ENCODE measurements at places on chromosomes 16 and 17. TPM values are rescaled to one million over a fixed set of nuclear protein-coding genes. Genes with fewer than 3 reads are reported as not detected.

DNA sequence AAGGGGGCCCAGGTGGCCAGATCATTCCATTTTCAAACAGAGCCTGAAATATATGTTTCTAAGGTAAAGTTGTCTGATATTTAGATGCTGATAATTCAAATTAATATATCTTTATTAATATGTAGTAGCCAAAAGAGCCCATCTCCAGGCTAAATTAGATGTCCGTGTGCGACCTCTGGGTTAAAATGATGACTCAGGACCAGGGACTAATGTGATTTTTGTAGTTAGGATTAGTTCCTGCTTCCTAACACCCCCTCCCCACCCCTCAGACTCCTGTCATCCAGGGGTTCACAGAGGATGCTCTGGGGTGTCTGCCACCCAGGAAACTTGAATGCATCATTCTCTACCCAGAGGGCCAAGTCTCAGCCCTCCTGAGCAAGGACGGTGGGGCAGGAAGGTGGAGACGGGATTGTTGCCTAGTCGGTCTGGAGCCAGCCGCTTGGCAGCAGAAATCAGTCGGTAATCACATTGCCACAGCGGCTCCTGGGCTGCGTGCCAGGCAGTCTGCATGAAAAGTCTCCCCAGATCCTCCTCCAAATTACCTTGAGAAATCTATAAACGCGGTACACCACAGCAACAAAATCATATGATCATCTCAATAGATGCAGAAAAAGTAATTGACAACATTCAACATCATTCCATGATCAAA lies 29.8 kb downstream of the CNGB1 start:
- DNase-seq, result peak; percentile 21

- DNase-seq, result peak; percentile 14
Measured at GRCh38 chr16:65876056-65876408, 490.5 kb upstream of the CDH5 start.

ADORA2B gene
- total RNA-seq, result 4.0 TPM

DNA sequence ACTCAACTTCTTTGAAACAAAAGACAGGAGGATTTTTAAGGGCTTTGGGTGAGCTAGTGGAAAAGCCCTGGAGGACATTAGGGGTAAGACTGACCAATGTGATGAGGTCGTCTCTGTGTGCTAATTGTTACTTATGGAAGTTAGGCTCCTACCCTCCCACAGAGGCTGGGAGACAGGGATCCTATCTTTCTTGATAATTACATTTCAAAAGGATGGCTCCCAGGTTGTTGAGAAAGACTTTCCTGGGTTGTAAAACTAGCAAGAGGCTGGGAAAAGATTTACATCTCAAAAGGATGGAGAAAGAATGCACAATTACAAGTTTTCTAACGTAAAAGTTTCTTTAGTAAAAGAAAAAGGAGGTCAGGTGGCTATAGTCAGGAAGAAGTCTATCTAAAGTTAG lies 605.8 kb upstream of the GOT2 start:
- DNase-seq, result no peak

- DNase-seq, result peak; percentile 51
Measured at GRCh38 chr16:75064403-75065148, 52.0 kb downstream of the LDHD start.

DNA sequence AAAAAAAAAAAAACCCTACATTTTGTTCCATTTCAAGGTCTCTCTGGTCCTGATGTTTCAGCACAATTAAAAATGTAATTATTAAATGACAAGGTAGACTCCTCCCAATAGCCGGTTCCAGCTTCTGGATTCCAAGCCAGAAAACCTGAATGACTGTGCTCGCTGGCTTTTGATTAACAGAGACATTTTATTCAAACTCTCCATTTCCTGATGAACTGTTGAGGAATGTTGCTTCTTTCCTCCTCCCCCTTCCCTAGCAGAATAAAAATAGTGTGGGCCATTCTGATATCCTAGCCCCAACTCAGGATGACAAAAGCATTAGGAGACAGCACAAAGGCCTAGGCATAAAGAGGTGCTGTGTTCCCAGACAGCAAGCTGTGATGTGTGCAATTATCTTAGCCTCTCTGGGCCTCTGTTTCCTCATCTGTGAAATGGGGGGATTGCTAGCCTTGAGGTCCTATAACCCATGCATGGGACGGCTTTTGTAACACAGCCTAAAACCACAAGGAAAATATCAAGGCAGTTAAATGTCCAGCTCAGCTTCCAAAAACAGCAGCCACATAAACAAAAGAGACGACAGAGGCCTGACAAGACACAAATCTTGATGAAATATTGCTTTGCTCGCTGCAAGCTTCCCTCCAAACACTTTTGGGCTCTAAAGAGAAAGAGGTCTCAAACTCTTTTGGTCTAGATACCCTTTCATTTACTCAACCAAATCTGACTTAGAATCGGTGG lies 127.2 kb upstream of the RCVRN start:
- DNase-seq, result no peak

FHOD1 gene
- 40.5 TPM for total RNA-seq

ATP5PD gene
- total RNA-seq, result 238 TPM

DNA sequence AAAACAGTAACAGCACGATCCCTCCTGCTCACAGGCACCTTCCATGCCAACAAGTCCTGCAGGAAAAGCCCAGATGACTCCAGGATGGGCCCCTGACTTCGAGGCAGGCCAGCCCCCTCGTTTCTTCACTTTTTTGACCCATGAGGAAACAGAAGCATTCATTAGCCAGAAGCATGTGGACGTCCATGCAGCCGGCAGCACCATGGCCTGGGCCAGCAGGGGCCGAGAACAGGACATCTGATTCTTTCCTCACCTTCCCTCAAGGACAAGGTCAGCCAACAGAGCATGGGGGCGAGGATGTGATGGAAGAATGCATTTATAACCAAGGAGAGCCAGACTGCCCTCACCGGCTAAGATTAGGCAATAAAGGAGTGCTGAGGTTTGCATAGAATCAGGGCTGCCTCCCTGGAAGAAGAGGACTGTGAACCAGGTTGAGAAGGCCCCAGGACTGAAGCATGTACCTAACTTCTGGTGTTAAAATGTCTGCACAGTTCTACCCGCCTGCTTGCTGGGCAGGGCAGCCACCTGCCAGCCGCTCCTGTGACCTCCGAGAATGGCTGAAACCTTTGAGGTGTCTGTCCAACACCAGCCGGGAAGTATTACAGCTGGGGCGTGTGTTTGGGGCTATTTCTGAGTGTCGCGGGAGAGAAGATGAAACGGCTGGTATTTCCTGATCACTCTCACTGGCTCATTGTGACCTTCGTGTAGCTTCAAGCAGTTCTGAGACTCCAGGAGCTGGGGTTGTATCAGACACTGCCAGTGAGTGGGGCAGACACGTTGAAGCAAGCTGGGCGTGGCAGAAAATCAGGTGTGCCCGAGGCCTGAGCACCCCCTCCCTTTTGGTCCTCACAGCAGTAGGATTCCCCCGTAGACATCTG lies 94.0 kb upstream of the TNRC6C start:
- DNase-seq, result no peak

DNA sequence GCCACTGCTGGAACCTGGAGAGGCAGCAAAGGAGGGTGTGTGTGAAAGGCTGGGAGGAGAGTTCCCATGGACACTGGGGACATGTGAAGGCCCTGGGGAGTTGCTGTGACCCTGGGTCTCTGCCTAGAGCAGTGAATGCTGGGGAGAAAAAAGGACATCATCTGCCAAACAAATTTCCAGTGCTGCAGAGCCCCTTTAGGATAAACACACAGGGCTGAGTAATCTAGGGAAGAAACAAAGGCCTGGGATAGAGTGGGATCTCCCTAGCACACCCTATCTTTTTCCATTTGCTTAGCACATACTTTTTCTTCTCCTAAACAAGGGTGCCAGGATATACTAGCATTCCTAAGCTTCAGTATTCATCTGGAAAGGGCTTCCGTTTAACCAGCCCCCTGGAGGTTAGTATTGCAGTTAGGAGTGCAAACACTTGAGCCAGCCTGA lies 3.3 kb upstream of the HIGD1B start:
- DNase-seq, result peak; percentile 31

DNA sequence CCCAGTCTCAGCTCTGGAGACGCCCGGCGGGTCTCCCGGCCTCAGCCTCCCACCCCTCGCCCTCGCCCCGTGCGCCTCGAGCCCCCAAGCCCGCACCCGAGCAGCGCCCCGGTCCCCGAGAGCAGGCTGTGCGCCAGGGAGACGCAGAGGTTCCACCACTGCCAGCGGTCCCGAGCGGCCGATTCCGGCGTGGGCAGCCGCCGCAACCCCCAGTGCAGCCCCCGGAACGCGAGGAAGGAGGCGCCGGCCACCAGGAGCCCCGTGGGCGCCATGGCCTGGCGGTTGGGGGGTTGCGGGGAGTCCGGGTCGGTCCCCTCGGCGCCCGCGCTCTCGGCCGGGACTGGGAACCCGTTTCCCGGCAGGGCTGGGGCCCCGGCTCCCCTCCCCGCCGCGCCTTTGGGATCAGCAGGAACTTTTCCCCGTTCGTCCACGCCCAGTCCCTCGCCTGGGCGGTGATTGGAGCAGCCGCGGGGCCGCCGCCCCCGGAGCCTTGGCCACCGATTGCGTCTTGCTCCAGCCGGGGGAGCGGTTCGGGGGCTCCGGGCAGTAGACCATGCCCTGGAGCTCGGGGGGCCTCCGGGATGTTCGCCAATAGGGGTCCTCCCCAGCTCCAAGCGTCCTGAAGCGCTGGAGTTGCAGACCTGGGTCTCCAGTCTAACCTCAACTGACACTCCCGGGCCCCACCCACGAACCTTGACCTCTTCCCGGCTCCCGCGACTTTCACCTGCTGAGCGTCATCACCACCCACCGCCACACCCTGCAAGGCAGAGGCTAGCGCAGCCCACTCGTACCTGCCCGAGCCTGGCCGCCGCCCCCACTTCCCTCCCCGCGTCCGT lies at the start of gene TLCD2:
TLCD2 (minus strand) TSS at position 407 of the 836 bp plus-strand sequence; CDS start at position 272, 135 bp downstream.
- peak; percentile 52 for DNase-seq

SRCAP gene
- total RNA-seq, result 48.2 TPM

GRCh38 chr16:8721336-8722024 lies 47.1 kb downstream of the ABAT start:
- no peak for DNase-seq

- no peak for DNase-seq
Measured at GRCh38 chr16:86059253-86060171, 160.6 kb downstream of the IRF8 start.

DNA sequence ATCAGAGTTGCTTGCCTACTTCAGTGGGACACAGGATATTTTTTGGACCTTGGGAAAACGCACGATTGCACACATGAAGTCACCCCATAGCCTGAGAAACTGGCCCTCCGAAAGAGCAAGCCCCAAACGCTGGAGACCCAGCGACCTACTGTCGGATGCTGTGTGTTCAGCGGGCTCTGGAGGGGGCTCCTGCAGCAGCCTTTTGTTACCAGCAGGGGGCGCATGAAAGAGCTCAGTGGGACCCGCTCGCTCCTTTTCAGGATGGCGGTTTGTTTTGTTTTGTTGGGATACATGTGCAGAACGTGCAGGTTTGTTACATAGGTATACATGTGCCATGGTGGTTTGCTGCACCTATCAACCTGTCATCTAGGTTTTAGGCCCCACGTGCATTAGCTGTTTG lies 28.4 kb downstream of the MYH3 start:
- DNase-seq, result no peak

GRCh38 chr16:81834868-81835267 lies 55.8 kb downstream of the PLCG2 start:
- no peak for DNase-seq

PIGW gene
- 8.4 TPM for total RNA-seq

SP6 gene
- 1.3 TPM for total RNA-seq

GRCh38 chr17:81510785-81511553 lies 1.6 kb downstream of the ACTG1 start:
- DNase-seq, result no peak

- DNase-seq, result no peak
Measured at GRCh38 chr16:79204486-79204885, 396.1 kb downstream of the MAF start.

KRT16 gene
- total RNA-seq, result 1.3 TPM

MEFV gene
- total RNA-seq, result not detected

Data from astrocyte (in vitro differentiated cells and primary cell).